Fibroblast of lung (primary cell): ENCODE measurements at places on chromosomes 7 and 10.
A peak's percentile ranks its signal among the peaks of the same experiment; 100 is the strongest.

GRCh38 chr10:47361293-47361692 is 13.1 kb downstream of the RBP3 start:
- peak; percentile 7 for DNase-seq

- DNase-seq = no peak
These were observed 108.7 kb downstream of the PLCE1 start for GRCh38 chr10:94102436-94102835.

- DNase-seq = peak; percentile 18
These were observed at the start of gene KLF14 for GRCh38 chr7:130733931-130734814. KLF14 (minus strand) TSS chr7:130734207; CDS start chr7:130734033, 174 bp downstream.

GRCh38 chr7:45026013-45026412 is 26.0 kb downstream of the CCM2 start:
- DNase-seq = no peak

- no peak for DNase-seq
These were observed 12.3 kb downstream of the CNPY1 start for GRCh38 chr7:155533827-155534690.

DNA sequence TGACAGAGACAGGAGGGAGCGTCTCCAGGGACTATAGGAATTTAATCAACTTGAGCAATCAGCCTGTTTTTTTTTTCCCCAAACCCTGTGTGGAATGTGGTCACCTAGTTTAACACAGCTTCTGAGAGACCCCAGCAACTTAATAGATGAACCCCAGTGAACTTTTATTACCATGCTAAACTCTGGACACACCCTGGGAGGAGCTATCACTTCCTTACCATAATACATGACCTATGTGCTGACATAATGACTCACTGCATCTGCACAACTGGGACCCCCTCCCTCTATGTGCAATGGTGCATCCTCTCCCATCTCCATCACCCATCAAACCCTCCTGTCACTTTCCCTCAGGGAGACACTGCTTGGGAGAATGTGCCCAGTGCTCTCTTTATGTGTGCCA is 83.7 kb downstream of the EPC1 start:
- no peak for DNase-seq

DNA sequence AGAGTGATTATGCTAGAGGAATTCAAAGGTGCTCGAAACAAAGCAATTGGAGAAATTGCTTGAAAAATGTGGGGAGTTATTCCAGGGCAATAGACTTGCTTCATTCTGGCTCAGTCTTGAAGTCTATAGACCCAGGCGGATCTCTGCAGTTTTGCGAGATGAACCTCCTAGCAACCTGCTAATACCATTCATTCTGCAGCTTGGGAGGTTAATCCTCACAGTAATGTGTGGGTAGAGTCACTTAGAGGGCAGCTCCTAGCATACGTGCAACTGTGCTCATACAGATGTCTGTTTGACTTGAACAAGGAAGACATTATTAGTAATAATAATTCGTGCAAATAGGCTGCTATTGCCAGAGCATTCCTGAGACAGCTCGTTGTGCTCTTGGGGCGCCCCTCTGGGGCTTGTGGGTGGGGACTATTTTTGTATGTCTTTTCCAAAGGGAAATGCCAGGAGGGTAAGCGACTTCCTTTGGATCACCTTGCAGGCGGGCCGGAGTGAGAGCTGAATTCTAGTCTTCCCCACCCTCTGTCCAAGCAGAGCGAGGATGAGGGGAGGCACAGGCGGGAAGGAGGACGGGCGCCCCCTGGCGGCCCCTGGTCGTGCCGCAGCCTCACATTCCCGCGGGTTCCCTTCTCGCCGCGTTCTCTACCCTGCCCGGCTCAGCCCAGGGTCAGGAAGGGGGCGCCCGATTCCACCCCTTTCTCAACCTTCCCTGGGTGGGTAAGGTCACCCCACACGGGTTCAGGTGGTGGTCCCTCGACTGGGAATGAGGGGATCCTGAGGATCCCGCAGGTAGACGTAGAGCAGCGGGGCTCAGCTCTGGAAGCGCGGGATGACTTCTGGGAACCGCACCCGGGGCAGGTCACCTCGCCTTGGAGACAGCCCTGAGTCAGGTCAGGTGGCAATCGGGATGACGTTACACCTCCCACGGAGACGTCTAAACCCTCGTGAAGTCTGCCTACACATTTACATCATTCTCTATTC is 241.5 kb downstream of the PHTF2 start:
- peak; percentile 11 for DNase-seq

DNA sequence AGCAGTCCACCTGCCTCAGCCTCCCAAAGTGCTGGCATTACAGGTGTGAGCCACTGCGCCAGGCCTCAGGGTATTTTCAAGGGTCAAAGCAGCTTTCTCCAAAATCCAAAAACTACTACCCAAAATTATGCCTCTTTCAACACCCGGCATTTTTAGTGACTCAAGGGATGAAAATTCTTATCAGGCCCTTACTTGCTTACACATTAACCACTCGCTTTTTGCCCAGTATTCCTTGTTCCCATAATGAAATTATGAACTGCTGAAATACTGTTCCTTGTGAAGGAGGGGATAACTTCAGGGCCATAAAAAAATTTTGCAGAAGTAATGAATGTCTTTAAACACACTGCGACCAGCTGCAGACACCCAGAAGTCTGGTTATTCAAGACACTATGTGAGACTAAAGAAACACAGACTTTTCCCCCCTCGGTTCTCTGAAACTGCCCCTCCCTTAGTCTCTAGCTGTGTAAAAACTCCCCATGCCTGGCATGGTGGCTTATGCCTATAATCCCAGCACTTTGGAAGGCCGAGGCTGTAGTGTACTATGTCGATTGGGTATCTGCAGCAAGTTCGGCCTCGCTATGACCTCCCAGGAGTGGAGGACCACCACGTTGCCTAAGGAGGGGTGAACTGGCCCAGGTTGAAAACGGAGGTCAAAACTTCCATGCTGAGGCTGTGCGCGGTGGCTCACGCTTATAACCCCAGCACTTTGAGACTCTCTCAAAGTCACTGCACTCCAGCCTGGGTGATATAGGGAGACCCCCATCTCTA is 12.0 kb downstream of the FXYD4 start:
- no peak for DNase-seq

DNA sequence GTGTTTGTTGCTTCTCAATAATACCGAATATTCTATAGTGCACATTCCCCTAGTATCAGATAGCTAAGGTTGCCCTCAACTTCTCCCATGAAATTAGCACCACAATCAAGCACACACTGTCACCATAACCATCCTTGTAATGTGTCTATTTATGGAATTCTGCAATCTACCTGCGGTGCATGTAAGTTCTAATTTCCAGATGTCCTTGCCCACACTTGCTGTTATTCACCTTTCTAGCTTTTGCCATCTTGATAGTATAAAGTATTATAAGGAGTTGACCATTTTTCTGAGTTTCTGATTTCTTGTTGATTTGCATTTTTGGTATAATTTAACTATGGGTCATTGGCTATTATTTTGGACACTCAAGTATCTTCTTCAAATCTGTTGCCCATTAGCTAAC is 490.1 kb upstream of the GALNT17 start:
- no peak for DNase-seq

- no peak for DNase-seq
These were observed 2.1 kb downstream of the ABCA13 start for GRCh38 chr7:48173313-48173712.

- no peak for DNase-seq
These were observed 31.8 kb upstream of the GPAM start for GRCh38 chr10:112215342-112215774.

- DNase-seq = no peak
These were observed 173.5 kb downstream of the CUX1 start for GRCh38 chr7:101990811-101991418.

DNA sequence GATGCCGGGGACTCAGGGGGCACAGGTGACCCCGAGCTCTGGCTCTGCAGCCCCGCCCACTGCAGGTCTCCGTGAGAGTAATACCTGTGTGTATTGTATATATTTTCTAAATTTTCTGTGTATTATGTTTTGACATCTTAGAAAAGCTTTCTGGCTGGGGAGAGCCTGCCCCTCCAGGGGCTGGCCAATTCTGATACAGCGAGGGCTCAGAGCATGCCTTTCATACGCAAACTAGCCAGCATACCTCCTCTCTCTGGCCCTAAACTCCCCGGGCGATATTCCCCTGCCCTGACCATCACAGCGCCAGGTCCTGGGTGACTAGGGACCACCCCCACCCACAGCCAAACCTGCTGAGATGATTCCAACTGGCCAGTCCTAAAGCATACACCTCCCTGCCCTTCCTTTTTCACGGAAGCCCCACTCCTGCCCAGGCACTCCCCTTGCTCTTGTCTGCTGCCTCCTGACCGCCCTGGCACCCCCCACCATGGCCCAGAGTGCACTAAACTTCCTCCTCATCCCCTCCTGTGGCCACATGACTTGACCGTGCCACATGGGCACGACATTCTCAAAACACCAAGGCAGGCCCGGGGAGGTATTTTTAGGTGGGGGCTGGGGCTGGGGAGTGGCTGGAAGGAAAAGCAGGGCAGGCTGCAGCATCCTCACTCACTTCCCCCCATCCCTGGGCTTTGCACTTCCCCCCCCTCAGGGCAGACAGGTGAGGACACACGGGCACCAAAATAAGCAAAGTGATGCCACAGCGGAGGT is 61.5 kb downstream of the INSIG1 start:
- DNase-seq = no peak

DNA sequence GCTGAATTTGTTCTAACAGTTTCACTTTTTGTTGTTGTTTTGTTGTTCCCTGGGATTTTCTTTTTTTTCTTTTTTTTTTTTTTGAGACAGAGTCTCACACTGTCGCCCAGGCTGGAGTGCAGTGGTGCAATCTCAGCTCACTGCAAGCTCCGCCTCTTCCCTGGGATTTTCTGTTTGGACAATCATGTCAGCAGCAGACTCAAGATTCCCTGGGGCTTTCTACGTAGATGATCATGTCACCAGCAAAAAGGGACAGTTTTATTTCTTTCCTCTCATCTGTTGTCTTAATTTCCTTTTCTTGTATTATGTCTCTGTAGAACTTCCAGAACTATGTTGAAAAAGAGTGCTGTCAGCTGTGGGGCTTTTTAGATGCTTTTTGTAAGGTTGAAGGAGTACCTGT is 241.4 kb downstream of the TNS3 start:
- DNase-seq = no peak

DNA sequence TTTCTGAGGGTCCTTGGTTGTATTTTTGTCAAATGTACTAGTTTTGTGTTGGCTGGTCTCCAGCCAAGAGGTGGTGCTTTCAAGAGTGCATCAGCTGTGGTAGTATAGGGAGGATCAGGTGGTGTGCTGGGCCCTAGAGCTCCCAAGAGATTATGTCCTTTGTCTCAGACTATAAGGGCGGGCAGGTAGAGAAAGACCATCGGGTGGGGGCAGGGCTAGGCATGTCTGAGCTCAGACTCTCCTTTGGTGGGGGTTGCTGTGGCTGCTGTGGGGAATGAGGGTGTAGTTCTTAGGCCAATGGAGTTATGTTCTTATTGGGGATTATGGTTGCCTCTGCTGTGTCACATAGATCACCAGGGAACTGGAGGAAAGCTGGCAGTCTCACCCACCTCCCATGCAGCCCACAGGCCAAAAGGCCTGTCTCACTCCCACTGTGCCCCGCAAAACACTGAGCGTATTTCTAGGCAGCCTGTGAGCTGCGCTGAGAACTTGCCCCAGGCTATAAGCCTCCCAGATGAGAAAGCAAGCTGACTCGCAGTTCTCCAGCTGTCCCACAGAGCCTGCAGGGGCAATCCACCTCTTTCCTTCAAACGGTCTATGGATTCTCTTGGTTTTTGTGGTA is 1066.7 kb downstream of the GRM8 start:
- DNase-seq = no peak

- DNase-seq = no peak
These were observed 19.1 kb upstream of the KLF6 start for GRCh38 chr10:3803927-3804741.

GRCh38 chr7:133829336-133829897 is 297.7 kb upstream of the LRGUK start:
- no peak for DNase-seq

DNA sequence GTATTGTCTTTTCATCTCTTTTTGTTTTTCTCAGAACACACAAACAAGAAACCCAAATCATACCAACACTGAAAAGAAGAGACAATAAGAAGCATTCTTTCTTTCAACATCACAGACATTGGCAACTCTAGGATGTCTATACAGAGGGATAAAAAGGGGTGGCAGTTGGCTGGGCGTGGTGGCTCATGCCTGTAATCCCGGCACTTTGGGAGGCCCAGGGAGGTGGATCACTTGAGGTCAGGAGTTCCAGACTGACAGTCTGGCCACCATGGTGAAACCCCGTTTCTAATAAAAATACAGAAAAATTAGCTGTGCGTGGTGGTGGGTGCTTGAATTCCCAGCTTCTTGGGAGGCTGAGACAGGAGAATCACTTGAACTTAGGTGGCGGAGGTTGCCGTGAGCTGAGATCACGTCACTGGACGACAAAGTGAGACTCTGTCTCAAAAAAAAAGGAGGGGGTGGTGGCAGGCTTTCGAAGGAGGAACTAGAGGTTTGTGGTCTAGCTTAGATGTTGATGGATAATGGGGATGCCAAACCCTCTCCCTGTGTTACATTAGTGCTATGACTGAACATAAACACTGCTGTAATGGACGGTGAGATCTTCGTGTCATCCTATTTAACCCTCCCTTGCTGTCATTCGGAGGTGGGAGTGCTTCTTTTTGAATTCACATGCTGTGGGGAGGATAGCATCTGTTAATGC is 9.4 kb downstream of the CNNM2 start:
- no peak for DNase-seq

DNA sequence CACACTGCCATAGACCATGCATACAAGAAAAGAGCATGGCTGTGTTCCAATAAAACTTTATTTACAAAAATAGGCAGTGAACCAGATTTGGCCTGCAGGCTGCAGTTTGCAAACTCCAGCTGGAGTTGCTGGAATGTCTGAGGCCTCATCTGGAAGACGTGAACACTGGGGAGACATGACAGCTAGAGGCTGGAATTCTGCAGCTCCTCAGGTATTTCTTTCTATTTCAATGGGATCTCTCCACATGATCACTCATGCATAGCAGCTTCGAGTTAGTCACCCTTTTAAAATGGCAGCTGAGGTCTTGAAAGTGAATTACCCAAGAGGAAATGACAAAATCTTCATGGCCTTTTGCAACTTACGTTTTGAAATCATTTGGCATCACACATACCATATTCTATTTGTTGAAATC is 52.6 kb upstream of the BET1 start:
- DNase-seq = peak; percentile 98

DNA sequence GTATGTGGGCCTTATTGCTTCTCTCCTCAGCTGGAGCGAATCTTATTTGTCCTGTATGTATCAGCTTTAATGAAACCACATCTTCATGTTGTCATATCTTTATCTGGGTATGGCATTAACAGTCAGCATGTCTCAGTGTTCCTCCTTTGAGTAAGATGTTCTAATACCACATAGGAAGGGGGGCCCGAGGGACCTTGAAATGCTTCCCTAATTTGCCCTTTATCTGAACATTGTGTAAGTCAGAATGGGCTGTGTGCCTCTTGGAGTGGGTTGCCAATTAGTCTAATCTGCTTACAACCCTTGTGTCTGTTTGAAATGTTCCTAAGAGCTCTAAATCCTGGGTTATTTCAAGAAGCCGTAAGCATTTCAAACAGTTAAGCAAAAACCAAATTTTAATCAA is 623.8 kb downstream of the SUGCT start:
- DNase-seq = no peak

- no peak for DNase-seq
These were observed 102.8 kb downstream of the PIP4K2A start for GRCh38 chr10:22611425-22612115.

- DNase-seq = no peak
These were observed 347.1 kb upstream of the NRP1 start for GRCh38 chr10:33681595-33681994.
